ENCODE measurements at places on chromosomes 3 and 15.

DNA sequence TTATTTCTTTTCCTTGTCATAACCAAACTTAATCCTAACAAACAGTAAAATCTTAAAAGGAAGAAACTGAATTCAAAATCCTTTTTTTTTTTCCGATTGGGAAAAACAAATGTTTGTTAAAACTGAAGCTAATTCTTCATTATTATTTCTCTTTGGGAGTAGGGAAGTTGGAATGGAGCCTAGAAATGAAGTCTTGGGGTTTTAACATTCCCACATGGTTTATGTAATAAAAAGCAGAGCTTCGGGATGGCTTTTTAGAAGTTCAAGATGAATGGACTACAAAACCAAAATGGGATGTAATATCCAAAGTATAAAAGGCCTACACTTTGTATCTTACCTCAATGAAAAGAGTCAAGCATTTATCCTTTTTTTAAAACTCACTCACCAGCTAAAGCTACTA, 189.0 kb upstream of the TMC3 start:
- DNase-seq = no peak

DNA sequence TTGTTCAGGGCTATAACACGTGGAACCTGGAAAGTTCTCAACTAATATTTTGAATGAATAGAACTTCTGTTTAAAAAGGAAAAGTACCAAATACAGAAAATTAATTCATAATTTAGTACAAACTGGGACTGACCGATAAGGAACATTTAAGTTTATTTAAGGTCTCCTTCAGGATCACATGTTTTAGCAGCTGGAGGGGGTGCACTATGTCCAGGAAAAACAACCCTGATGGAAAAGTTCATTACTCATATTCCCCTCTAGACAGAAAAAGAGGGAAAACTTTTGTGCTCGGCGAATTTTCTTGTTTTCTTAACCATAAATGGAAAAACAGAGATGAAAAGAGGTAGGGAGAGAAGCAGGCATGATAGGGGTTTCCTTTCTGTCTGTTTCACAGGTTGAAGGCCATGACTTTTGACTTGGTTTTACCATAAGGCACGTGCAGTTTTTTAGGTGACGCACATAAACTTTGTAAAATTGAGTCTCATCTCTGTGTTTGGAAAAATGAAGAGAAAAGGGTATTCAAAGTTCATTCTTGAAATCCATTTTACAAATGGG, 26.5 kb downstream of the FRMD4B start:
- no peak for DNase-seq

GRCh38 chr3:156181509-156181908, 61.1 kb downstream of the KCNAB1 start:
- DNase-seq = no peak

DNA sequence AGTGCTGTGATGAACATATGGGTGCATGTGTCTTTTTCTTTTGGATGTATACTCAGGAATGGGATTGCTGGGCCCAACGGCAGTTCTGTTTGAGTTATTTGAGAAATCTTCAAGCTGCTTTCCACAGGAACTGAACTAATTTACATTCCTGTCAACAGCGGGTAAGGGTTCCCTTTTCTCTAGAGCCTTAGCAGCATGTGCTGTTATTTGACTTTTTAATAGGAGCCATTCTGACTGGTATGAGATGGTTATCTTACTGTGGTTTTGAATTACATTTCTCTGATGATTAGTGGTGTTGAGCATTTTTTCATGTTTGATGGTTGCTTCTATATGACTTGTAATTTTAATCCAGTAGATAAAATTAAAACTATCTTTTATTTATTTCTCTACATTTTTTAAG, 1168.6 kb upstream of the ALCAM start:
- DNase-seq = no peak

- DNase-seq = no peak
These were observed 39.8 kb downstream of the CADM2 start for GRCh38 chr3:84998545-84998944.

DNA sequence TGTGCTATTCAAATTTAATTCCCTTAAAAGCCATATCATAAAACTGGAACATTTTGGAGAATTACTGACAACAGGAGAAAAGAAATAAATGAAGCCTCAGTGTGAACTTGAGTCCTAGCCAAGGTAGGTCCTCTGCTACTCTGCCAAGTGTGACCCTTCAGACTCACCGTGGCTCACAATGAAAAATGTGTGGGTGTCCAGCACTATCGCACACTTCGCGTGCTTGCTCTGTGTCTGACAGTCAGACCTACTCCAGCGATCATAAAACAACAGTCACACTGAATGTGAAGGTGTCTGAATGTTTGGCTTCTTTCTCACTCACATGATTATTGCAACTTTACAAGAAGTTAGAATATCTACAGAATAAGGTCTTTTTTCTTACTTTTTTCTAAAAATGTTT, 65.8 kb upstream of the TRA2B start:
- no peak for DNase-seq

DNA sequence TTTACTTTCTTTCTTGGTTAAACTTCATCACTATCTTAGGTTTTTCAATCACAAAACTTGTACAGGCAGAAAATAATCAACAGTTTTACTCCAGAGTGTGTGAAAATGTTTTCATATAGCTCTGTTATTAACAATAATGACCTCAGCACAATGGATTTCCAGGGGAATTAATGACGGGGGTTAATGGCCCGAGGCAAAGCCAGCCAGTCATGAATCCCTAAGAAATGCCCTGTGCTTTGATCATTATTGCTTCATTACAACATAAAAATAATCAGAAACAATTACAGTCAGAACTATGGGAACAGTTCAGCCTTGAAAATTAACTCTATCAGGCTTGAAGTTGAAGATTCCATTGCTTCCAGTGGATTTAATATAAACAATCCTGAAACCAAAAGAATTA, 875.4 kb downstream of the ROBO2 start:
- DNase-seq = no peak

- DNase-seq = no peak
These were observed 71.5 kb downstream of the ZMAT3 start for GRCh38 chr3:179000144-179000543.

GRCh38 chr3:81816473-81817250, 55.2 kb upstream of the GBE1 start:
- DNase-seq = peak; percentile 0

DNA sequence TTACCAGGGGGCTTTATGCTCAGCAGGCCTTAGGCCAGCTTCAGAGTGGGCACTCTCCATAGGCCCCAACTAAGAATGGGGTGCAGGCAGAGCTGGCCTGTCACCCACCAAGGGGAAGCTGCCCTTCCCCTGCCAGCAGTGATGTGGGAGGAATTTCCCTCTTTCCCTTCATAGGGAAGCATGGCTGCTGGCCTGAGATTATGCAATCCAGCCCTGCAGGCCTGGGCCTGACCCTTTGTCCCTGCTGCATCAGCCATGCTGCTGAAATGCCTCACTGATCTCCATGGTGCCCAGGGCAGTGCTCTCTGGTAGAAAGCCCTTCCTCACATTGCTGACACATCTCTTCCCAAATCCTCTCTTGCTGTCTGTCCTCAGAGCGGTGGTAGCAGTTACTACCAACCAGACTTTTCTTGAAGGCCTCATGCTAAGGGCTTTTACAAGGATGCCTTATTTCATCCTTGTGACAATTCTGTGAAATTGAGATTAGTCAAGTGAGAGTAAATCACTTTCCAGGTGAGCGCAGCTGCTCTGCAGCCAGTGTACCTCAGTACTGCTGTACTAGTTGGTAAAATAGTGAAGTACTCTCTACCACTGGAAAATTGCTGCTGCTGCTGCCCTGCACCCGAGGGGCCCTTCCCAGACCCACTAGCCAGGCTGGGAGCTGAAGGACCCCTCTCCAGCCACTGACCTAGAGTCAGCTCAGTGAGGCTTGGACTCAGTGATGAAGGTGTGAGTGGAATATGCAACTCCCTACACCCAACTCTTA, 33.8 kb downstream of the MRAS start:
- DNase-seq = no peak

- no peak for DNase-seq
These were observed 2.9 kb downstream of the SOX14 start for GRCh38 chr3:137766876-137767537.

DNA sequence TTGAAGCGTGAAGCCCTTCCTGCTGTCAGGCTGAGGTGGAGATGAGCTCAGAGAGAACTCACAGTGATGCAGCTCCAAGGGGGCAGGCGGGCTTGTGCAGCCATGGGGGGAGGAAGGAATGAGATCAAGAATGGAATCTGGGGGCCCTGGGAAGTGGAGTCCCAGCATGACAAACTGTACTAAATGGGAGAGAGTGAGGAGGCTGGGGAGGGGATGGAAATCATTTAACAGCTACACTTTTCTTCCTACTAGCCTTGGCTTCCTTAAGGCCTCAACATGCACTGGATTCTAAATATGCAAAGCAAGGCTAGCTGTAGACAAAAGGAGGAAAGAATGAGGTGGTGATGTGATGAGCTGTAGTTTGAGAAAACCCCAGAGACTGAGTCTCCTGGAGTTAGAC, 133.9 kb downstream of the EEFSEC start:
- DNase-seq = no peak

- no peak for DNase-seq
These were observed 164.2 kb downstream of the FOXP1 start for GRCh38 chr3:71419369-71419768.

DNA sequence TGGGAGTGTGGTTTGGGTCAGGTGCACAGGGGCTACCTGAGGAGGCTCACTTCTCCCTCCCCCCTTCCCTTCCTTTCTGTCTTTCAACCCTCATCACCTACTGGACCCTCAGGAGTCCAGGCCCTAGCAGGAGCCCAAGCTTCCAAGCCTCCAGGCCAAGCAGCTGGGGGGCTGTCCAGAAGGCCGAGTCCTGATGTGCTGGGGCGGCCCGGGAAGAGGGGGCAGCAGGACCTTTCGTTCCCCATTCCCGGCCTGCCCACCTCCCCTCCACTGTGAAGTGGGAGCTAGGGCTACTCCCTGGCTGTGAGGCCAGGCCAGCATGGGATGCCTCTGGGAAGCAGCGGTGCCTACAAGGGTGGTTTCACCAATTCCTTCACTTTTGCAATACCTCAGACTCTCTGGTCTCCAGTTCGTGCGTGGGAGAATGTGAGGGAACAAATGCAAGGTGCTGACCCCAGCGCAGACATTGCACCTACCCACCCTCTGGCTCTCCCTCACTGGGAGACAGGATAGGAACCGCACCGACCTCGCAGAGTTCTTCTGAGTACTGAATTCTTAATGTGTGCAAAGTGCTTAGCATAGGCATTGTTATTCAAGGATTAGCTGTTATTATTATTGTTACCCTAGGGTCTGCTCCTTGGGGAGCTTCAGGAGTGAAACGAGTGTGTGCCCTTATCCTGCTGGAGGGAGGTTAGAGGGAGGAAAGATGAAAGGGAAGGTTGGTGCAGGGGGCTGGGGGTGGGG, 2.5 kb downstream of the EPHB3 start:
- DNase-seq = no peak

DNA sequence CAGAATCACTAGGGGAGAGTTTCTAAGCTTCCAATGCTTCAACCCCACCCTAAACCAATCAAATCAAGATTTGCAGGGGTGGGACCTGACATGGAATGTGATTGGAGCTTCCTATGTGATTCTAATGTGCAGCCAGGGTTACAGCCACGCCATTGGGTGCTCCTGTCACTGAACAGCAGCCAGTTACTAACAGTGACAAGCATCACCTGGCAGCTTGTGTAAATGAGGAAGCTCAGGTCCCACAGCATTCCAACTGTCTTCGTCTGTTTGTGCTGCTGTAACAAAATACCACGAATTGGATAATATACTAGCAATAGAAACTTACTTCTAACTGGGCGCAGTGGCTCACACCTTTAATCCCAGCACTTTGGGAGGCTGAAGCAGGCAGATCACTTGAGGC, 294.9 kb downstream of the SHQ1 start:
- DNase-seq = no peak

DNA sequence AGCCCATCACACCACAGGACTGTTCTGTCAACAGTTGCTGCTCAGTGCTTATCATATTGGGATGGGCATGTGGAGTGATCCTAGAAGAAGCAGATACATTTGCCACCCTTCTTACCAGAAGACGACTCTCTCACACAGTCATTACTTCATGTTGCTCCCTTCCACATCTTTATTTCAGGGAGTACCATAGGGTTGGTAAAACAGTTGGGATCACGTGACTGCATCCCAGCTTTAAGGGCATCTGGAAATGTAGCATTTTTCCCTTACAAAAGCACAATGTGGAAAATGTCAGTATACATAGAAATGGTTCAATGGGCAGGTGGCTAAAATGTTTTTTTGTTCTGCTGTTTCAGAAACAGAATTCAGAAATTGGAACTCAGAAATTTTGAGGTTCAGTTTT, 791.0 kb downstream of the OTOL1 start:
- no peak for DNase-seq

- no peak for DNase-seq
These were observed 99.9 kb upstream of the TP63 start for GRCh38 chr3:189531271-189531670.

- no peak for DNase-seq
These were observed 1.0 kb upstream of the CD200R1L start for GRCh38 chr3:112847692-112848091.

DNA sequence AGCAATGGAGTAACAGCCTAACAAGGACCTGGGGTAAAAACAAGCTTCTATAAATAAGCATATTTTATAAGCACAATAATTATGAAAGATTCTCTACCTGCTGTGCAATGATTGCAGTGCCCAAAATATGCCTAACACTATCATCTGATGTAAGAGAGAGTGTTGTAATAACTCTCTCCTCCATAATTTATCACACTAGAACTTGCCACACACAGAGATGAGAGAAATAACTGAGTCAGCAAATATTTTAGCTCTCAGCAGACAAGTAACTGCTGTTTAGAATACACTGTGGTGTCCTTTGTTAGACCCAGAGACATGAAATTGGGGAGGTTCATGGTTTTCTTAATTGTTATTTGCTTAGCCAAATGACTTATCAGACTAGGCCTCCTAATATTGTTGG, 105.3 kb upstream of the ACP3 start:
- no peak for DNase-seq
